ENCODE measurements at places on chromosomes 2 and 18.

DNA sequence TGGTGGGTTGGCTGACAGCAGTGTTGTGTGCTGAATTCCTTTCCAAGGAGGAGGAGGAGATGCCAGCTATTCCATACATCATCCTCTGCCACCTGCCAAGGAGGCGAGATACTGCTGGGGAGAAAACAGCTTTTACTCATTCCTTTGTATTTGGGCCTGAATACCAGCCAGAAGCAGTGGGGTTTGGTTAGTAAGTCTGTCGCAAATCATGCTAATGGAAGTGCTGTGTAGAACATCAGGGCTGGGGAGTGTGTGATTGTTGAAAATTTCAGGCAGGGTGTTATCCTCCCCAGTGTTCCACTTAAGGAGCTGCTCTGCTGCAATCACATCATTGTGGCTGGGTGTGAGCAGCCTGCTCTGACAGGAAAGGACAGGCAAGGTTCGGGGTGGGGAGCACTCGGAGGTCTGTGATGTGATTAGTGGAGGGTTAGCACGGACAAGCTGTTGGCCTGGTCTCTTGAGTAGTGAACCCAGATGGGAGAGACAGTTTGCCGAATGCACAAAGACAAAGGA lies 128.2 kb upstream of the DLX2 start:
- DNase-seq, result no peak

DNA sequence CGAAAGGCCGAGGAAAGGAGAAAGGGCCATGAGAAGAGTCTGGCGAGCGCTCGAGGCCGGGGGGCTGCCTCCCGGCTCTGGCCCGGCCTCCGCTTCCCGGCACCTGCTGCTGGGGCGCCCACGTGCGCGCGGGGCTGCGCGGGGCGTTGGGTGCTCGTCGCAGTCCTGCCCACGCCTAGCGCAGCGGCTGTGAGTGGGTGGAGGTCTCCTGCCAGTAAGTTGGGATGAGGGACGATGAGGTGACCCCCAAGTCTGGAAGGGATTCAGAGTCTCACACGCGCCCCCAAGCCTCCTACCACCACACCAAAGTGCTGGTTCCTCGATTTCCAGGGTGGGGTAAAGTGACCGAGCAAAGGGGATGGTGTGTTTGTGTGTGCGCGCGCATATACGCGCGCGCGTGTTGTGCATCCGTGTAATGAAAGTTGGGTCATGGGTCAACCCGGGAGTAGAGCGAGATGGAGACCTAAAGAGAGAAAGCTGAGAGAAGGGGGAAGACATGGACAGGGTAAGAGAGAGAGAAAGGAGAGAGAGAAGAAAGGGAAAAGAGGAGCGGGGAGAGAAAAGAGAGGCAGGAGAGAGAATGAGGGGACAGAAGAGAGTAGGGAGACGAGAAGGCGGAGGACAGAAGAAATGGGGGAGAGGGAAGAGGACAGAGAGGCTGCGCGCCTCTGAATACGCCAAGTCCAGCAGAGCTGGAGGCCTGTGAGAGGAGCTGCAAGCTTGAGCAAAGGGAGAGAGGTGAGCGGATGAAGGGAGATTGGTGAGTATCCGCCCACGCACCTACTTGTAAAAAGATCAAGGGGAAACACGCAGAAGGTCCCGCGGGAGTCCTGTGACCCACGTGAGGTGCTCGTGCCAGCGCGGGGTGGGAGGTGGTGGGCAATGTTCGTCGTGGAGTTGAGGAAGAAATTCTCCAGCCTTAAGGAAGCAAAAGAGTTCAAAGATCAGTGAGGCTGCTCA lies 1.7 kb upstream of the NETO1 start:
- no peak for DNase-seq

DNA sequence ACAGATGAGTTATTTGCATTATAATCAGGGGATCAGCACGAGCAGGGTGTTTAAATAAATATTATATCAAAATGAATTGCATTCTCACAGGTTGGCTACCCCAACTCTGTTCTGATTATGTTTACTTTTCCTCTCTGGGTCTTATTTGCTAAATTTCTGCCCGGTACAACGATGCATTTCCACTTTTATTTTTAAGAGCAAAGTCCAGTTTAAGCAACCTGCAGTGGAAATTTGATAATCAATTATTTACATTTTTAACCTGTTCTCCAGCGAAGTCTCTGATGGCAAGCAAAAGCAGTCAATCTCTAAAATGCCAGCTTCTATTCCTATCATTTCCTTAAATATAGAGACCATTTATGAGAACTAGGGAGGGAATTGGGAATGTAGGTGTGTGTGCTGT lies 966.6 kb upstream of the SOX11 start:
- DNase-seq, result no peak

DNA sequence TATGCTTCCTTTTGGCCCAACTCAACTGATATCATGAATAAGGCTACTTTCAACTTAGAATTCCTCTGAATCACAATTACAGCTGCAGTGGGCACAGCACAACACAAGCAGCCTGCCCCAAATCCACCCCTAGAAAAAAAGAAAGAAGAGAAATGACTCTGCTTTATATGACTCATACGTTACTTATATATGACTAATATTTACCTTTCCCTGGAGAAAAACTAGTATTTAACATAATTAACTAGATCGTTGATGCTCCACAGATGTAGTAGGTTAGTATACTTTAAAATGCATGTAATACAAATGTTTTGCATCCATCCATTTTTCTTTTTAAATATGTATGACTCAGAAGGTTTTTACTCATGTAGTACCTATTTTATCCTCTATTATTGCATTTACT lies 133.3 kb upstream of the UNC80 start:
- no peak for DNase-seq

DNA sequence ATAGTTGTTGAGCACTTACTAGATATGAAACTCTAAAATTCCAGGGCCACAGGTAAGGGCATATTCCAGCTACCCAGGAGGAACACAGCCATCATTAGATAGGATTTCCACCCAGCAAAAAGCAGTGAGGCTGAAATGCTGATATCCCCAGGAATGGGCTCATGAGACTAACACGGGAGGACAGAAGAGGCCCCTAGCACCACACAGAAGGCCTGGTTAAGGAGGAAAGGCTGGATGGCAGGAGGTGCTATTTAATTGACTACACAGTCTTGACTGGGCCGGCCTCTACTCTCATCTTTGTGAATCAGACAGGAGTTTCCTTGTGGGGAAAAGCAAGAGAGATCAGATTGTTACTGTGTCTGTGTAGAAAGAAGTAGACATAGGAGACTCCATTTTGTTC lies 61.7 kb downstream of the MRPL35 start:
- no peak for DNase-seq
